ENCODE measurements at places on chromosomes 6 and 20.

DNA sequence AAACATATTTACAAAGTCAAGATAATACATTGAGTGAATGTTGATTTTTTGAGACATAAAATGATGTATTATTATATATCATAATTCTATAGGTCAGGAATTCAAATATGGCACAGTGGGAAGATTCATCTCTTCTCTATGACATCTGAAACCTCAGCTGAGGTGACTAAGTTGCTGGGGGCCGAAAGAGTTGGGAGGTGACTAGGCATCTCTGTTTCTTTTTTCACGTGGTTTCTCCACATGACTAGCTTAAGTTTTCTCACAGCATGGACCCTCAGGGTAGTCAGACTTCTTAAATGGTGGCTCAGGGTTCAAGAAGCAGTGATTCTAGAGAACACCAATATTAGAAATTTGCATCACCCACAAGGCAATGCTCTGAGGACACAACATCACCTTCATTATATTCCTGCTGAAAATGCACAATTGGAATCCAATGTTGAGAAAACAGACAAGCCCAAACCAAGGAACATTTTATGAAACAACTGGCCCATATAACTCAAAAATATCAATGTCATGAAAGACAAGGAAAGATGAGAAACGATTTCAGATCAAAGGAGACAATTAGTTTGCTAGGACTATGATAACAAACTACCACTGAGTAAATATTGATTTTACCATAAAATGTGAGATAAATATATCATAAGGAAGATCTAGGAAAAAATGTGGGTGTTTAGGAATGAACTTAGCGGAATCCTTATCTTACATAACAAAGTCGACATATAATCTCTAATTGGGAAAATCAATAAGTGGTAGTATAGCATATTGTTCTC lies 273.3 kb upstream of the IRAK1BP1 start:
- no peak for DNase-seq

DNA sequence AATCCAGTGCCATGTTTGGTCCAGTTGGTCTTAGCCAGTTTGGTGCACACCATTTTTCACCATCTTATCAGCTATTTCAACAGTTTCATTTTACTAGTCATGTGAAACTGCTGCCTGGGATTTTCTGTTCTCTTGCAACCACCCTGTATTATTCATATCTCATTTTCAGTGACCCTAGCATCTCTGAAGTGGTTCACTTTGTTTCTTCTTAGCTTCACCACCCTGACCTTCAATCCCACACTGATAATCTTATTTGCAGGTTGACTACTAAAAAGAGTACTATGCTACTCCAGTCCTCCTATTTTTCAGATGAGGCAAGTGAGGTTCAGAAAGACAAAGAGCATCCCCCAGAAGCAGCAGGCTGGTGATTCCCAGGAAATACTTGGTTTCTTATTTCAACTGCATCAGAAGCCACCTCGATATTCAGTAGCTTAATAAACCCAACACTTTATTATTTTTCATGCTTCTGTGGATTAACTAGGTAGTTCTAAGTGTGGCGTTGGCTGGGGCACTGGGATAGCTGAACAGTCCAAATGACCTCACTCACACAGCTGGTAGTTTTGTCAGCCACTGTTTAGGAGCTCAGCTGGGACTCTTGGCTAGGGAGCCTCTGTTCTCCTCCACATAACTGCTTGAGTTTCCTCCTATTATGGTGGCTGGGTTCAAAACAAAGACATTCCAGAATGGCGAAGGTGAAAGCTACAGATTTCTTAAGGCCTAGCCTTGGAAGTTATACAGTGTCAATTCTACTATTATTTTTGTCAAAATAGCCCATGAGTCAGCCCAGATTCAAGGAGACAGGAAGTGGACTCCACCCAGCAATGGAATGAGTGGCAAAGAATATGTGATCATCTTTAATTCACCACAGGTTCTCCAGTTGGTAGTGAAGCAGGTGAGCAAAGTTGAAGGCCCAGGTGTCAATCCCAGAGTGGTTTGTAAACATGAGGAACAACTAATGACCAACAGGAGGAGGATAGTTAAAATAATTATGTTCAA lies 40.6 kb downstream of the BPIFB4 start:
- DNase-seq = no peak

- no peak for DNase-seq
Observed at GRCh38 chr20:57559658-57560553, 1.0 kb upstream of the PCK1 start.

DNA sequence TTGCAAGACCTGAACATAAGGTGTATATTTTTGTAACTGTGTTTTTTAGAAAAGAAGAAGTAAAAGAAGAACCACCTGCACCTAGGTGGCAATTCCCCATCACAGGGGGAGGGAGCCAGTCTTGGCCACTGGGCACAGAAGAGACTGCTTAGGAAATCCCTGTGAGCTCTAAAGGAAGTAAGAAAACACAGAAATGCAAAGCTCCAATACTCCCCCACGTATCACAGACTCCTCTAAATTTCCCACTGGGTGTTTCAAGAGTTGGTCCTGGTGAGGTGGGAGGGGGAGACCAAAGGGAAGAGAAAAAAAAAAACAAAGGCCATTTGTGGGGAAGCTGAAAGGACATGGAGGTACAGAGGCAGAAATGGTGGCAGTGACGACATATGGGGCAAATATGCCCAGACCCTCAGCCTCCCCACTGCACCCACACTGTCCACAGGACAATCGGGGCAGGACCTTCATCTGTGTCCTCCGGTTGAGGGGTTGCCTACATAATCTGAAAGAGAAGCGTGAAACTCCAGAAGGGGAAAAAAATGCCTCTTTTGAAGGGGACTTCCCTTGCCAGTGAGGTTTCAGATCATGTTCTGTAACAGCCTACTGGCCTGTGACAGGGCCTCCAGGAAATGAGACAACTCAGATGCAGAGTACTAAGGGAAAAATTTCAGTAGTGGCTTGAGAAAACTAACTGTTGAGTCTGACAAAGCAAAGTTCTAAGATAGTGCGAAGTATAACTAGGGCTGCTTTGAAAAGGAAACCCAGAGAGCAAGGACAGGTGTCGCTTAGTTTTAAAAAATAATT lies 226.2 kb upstream of the MARCKS start:
- no peak for DNase-seq

DNA sequence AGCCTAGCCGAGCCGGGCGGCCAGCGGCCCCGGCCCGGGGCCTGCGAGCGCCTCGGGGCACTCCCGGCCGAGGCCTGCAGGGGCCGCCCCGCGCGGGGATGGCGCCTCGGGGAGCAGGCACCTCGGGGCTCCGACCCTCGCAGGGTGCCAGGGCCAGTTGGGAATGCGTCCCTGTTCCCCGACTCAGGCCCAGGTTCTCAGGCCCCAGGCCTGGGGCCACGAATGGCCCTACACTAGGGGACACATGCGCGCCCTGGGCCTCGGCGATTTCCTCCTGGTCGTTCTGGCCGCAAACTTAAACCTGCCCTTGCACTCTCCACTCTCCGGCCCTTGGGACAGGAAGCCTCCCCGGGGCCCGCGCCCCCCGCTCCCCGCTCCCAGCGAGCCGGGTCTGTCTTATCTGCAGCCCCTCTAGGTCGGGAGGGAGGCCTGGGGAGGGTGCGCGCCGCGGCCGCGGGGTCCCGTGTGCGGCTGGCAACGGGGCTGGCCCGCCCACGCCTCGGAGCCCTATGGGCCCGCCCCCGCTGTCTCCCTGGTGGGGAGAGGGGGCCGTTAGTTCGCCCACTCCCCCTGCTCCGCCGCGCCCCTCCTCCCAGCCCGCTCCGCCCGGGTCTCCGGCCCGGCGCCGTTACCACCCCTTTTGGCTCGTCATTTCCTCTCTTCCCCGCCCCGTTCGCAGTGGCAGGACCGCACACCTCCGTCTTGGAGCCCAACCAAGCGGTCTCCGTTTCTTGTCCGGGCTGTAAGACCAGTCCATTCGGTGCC lies 611 bp downstream of the NFYA start:
- DNase-seq = peak; percentile 88

DNA sequence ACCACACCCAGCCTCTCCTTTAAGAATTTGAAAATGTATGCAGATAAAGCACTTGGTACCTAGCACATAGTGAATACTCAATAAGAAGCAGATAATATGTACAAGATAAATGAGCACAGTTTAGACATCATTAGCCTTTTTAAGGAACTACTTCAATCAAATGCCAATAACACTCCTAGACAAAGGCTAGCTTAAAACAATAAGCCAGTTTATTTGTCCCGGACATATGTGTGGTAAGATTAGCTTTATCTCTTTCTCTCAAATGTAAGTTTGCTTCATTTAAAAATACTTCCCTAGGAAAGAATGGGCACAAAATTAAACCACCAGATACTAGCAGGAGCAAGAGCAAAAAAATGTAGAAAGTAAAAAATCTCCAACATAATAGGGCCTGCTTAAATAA lies 73.8 kb downstream of the MAP3K5 start:
- DNase-seq = no peak

DNA sequence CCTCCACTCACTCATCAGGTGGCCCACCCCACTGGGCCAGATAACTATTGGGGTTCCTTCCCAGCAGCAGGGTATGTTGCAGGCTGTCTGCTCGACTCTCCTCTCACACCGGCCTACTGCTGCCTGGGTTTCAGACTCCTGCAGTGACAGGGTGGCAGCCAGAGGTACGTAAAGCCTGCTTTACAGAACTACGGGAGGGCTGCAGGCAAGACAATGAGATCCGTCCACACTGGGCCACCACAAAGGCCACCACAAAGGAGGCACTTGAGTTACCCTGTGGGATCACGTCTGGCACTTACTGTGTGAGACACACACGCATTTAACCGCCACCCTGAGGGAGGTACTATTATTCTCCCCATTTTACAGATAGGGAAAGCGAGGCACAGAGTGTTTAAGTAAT lies 78.5 kb downstream of the NFATC2 start:
- no peak for DNase-seq

- DNase-seq = no peak
Observed at GRCh38 chr6:146286961-146287360, 256.7 kb upstream of the RAB32 start.

- DNase-seq = no peak
Observed at GRCh38 chr6:20313051-20313450, 88.6 kb upstream of the E2F3 start.

GRCh38 chr20:23340524-23340923 lies 10.1 kb upstream of the NXT1 start:
- no peak for DNase-seq

- DNase-seq = no peak
Observed at GRCh38 chr6:111776236-111777221, 96.7 kb downstream of the FYN start.

GRCh38 chr20:54476169-54477009 lies 996 bp downstream of the DOK5 start:
- DNase-seq = no peak

GRCh38 chr6:130696806-130697205 lies 130.4 kb upstream of the SMLR1 start:
- DNase-seq = no peak

- no peak for DNase-seq
Observed at GRCh38 chr6:44527181-44527580, 139.7 kb downstream of the CDC5L start.

- DNase-seq = peak; percentile 67
Observed at GRCh38 chr20:51563486-51564332, 21.2 kb upstream of the NFATC2 start.

DNA sequence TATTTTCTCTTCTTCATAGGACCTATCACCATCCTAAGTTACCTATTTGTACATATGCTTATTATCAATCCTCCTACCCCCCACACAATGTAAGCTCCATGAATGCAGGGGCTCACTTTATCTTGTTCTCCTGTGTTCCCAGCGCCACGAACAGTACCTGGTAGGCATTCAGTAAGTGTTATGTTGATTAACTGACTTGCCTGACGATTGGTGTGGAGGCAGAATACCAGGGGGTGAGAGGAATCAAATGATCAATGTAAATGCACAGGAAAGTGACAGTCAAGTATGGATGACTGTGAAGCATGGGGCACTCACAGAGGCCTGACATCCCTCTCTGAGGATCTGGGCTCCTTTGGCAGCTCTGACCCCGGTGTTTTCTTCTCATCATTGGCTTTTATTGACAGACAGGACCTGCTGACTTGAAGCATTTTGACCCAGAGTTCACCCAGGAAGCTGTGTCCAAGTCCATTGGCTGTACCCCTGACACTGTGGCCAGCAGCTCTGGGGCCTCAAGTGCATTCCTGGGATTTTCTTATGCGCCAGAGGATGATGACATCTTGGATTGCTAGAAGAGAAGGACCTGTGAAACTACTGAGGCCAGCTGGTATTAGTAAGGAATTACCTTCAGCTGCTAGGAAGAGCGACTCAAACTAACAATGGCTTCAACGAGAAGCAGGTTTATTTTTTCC lies 6.1 kb upstream of the IFT52 start:
- DNase-seq = no peak

DNA sequence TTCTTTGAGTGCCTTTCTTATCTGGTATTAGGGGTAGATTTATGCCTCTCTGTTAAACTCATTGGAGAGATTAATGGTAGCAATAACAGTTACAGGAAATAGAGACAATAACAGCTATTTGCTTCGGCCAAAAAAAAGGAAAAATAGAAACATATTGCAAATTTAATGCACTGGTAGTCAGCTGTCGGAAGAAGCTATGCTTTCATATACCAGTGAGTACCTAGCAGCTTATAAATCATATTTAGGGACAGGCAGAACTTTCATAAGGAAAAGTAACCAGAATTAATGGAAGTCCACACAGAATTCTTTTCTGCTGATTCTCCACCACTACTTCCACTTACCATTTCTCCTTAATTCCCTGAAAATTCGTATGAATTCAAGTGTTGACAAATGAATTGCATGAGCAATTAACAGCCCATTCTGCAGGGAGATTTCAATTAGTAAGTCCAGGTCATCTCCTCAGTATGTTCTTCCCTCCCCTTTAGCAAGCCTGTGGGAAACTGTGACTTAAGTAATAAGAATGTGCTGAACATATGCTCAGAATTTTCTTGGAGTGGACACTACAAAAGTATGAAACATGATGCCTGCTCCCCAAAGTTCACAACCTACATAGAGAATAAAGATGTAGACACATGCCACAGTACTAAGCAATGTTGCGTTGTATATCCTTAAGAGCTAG lies 196.7 kb upstream of the KCNQ5 start:
- no peak for DNase-seq

Measured in activated CD8-positive, alpha-beta memory T cell treated with anti-CD3 and anti-CD28 coated beads for 24 hours (primary cell).